Heart left ventricle (tissue), 16 donors: ENCODE measurements at places on chromosomes 2 and 18. TPM values are rescaled to one million over a fixed set of nuclear protein-coding genes. Genes with fewer than 3 reads are reported as not detected.

DNA sequence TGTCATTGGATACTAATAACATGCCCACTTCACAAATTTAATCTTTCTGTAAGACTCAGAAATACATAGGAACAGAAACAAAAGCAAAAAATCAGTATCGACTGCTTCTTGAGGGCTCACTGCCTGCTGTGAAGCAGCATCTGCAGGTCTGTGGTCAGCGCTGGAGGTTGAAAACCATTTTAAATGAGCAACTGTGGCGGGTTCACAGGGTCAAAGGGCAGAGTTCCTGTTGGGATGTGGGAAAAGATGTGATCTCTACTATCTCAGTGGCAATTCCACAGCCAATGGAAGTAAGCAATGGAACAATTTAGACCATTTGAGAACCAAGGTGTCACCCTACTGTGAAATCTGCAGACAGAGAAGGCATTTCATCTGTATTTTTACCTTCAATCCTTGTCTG, 468.3 kb downstream of the PARD3B start:
- no peak for DNase-seq
- no peak overlapping the region for H3K4me3 ChIP-seq
- no peaks in the 10 kb centered on the region for H3K4me1 ChIP-seq
- H3K36me3 ChIP-seq: no peaks in the 10 kb centered on the region
- no peak overlapping the region for H3K27ac ChIP-seq

GRCh38 chr2:38152913-38153312, 77.0 kb upstream of the CYP1B1 start:
- no peak overlapping the region for H3K27ac ChIP-seq
- no peaks in the 10 kb centered on the region for H3K36me3 ChIP-seq
- peaks cover 3% of the 10 kb centered on the region for H3K4me1 ChIP-seq
- DNase-seq: no peak
- H3K4me3 ChIP-seq: no peak overlapping the region

DNA sequence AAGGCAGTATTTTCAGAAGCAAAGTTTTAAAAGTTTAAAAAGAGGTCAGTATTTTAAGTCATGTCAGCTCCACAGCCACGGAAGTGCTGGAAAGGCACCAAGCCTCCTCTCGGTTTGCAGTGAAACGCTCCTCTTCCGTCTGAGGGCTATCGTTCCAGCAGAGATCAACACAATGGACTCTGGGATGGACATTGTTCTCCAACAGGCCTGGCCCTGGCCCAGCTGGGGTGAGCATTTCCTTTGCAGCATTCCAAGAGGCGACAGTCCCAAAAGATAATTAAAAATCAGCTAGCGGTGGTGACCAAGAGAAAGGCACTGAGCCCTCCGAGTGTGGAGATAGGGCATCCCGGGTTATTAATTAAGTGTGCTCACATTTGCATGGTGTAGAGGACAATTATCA, 95.9 kb upstream of the LCLAT1 start:
- peak overlapping the region; percentile 4 for H3K4me3 ChIP-seq
- H3K27me3 ChIP-seq: no peaks in the 10 kb centered on the region
- H3K4me1 ChIP-seq: peaks cover 52% of the 10 kb centered on the region
- H3K27ac ChIP-seq: peak overlapping the region; percentile 84

GRCh38 chr2:122326471-122326870, 571.0 kb downstream of the TSN start:
- no peaks in the 10 kb centered on the region for H3K4me1 ChIP-seq
- no peaks in the 10 kb centered on the region for H3K36me3 ChIP-seq
- H3K4me3 ChIP-seq: no peak overlapping the region
- no peak for DNase-seq
- no peak overlapping the region for H3K27ac ChIP-seq

Gene RNF144A
- 27.2 TPM for total RNA-seq

Gene CHRND
- total RNA-seq: not detected

DNA sequence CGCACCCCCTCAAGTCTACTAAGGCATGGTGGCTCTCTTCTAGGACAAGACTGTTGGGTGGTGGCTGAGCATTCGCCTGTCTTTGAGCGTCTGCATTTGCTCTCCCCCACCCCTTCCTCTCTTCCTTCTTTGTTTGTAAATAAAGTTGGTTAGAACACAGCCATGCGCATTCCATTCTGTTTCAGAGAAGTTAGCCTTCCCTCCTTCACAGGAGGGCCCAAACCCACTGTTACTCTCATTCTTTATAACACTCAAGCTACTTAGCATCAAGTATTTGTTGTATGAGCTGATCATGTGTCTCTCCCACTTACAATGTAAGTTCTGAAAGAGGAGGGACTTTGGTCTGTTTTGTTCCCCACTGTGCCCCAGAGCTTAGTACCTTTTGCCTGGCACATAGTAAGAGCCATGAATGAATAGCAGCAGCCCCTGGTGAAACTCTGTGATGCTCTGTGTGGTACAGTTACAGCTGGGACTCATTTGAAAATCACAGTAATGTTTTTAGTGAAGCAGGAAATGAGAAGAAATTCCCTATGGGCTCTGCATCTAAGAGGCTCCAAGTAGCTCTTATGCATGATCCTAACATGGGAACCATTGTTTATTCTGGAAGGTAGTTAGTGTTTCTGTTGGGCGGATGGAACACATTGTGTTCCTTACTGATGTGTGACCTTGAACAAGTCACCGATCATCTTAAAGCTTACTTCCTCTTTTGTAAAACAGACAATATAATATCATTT, 7.7 kb downstream of the MGAT5 start:
- peak overlapping the region; percentile 79 for H3K27ac ChIP-seq
- no peak for DNase-seq
- no peaks in the 10 kb centered on the region for H3K27me3 ChIP-seq
- no peak overlapping the region for H3K4me3 ChIP-seq
- H3K4me1 ChIP-seq: peaks cover 74% of the 10 kb centered on the region

Gene EFR3B
- total RNA-seq: 7.7 TPM

Gene SLC38A11
- total RNA-seq: 0.51 TPM

Gene ACADL
- total RNA-seq: 2.8 TPM

- no peak overlapping the region for H3K4me3 ChIP-seq
- no peaks in the 10 kb centered on the region for H3K4me1 ChIP-seq
- no peaks in the 10 kb centered on the region for H3K27me3 ChIP-seq
- no peak overlapping the region for H3K27ac ChIP-seq
- no peaks in the 10 kb centered on the region for H3K36me3 ChIP-seq
Observed at GRCh38 chr2:192885569-192886160, 690.9 kb upstream of the TMEFF2 start.

- H3K27ac ChIP-seq: peak overlapping the region; percentile 90
- no peak for DNase-seq
- H3K27me3 ChIP-seq: no peaks in the 10 kb centered on the region
- peaks cover 69% of the 10 kb centered on the region for H3K36me3 ChIP-seq
- H3K4me1 ChIP-seq: peaks cover 92% of the 10 kb centered on the region
Observed at GRCh38 chr2:54638774-54639187, 84.7 kb upstream of the EML6 start.

- no peaks in the 10 kb centered on the region for H3K4me1 ChIP-seq
- no peak for DNase-seq
Observed at GRCh38 chr18:60554967-60555366, 182.4 kb upstream of the MC4R start.

- H3K4me1 ChIP-seq: no peaks in the 10 kb centered on the region
- no peak for DNase-seq
- H3K27me3 ChIP-seq: no peaks in the 10 kb centered on the region
Observed at GRCh38 chr2:146147448-146148012, 1627.6 kb upstream of the ZEB2 start.

DNA sequence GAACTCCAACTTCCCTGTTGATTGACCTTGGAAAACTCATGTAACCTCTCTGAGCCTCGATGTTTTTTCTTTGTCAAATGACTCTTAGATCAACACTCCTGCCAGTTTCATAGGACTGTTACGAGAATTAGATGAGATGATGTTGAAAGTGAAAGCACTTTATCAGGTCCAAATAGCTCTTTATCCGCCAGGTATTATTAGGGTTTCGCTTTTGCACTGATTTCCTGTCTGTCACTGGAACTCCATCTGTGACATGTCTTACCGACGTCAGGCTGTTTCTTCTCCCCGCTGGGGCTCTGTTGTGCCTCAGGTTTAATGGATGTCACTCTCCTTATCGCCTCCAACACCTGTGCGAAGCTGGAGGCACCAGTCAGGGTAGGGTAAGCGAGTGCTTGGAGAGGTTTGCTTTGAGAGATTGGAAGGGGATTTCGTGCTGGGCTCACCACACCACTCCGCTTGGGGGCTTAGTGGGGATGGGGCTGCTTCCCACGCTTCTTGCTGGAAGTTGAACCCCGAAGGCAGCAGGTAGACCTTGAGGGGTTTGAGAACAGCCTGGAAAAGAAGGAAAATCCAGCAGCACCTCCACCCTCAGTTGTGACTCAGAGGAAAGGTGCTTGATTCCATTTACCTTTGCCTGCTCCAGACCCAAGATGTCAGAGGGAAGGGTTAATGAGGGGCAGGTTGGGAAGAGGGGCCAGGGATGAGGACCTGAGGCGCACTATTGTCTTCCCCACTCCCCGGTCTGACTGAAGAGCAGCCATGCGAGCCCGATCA, 4.3 kb downstream of the GAD1 start:
- no peak for DNase-seq
- peaks cover 70% of the 10 kb centered on the region for H3K4me1 ChIP-seq
- no peaks in the 10 kb centered on the region for H3K36me3 ChIP-seq
- peak overlapping the region; percentile 33 for H3K4me3 ChIP-seq
- H3K27ac ChIP-seq: no peak overlapping the region

- no peak overlapping the region for H3K4me3 ChIP-seq
- H3K27ac ChIP-seq: no peak overlapping the region
- no peaks in the 10 kb centered on the region for H3K27me3 ChIP-seq
- H3K36me3 ChIP-seq: no peaks in the 10 kb centered on the region
- DNase-seq: no peak
Observed at GRCh38 chr2:198004921-198005829, 200.8 kb downstream of the PLCL1 start.

GRCh38 chr2:215793747-215794595, 219.4 kb downstream of the MREG start:
- H3K4me1 ChIP-seq: no peaks in the 10 kb centered on the region
- DNase-seq: peak; percentile 26
- no peaks in the 10 kb centered on the region for H3K36me3 ChIP-seq
- no peak overlapping the region for H3K4me3 ChIP-seq
- H3K27ac ChIP-seq: peak overlapping the region; percentile 4

GRCh38 chr2:138838851-138839620, 58.8 kb upstream of the NXPH2 start:
- no peaks in the 10 kb centered on the region for H3K4me1 ChIP-seq
- no peak overlapping the region for H3K4me3 ChIP-seq
- no peak overlapping the region for H3K27ac ChIP-seq
- H3K27me3 ChIP-seq: no peaks in the 10 kb centered on the region
- DNase-seq: no peak
- H3K36me3 ChIP-seq: no peaks in the 10 kb centered on the region

GRCh38 chr18:78906066-78906465, 73.6 kb upstream of the SALL3 start:
- H3K4me1 ChIP-seq: no peaks in the 10 kb centered on the region
- peaks cover 8% of the 10 kb centered on the region for H3K27me3 ChIP-seq
- no peak overlapping the region for H3K27ac ChIP-seq

Gene KCNG3
- not detected for total RNA-seq

DNA sequence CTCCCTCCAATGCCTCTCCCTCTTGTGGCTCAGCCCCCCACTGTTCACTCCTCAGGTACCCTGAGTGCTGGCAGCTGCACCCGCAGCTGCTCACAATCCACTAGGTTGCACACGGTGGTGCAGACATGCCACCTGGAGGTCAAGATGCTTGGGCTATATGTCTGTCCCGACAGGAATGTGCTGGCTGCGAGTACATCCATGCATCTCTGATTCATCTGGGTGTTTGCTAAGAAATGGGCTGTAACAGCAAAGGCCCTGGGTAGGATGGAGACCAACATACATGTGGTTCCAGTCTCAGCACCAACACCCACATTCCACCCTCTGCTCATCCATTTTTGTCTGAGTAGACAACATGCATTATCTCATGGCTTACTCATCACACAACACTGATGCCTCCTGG, 31.3 kb downstream of the ANKMY1 start:
- no peaks in the 10 kb centered on the region for H3K27me3 ChIP-seq
- no peak overlapping the region for H3K27ac ChIP-seq
- H3K36me3 ChIP-seq: peaks cover 6% of the 10 kb centered on the region
- H3K4me3 ChIP-seq: no peak overlapping the region

DNA sequence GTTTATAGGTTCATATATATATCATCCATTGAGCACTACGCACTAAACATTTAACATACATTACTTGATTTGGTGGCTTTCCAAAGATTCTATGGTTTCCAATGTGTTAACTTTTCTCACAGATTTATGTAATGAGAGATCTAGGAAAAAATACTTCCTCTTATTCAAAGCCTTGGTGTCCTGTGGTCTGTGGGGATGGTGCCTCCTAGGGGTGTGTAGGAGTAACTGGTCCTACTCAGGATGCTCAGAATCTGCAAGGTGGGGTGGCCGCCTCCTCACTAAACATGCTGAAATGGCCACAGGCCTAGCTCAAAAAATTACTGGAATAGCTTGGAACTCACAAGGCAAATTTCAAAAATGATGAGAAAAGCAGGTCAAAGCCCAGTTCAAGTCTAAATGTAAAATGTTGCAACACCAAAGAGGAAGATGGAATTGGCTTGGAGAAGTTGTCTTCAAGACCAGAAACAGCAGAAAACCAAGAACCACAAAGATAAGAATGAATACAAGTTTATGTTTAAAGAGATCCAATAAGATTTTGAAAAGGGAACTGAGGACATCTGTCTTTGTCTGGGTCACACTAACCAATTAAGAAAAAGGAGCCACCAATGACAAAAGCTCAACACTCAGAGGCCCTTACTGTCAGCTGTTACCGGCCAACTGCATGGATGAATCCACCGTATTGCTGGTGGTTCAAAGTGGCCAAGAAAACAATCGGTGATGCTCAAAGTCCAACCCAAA, 11.5 kb downstream of the GPR55 start:
- DNase-seq: peak; percentile 25
- H3K27ac ChIP-seq: no peak overlapping the region
- no peak overlapping the region for H3K4me3 ChIP-seq

- no peaks in the 10 kb centered on the region for H3K4me1 ChIP-seq
- DNase-seq: no peak
- no peaks in the 10 kb centered on the region for H3K36me3 ChIP-seq
- no peak overlapping the region for H3K4me3 ChIP-seq
- no peaks in the 10 kb centered on the region for H3K27me3 ChIP-seq
Observed at GRCh38 chr2:226963528-226963927, 127.7 kb downstream of the RHBDD1 start.

- no peaks in the 10 kb centered on the region for H3K4me1 ChIP-seq
- no peak overlapping the region for H3K27ac ChIP-seq
- no peaks in the 10 kb centered on the region for H3K27me3 ChIP-seq
- no peak for DNase-seq
- no peak overlapping the region for H3K4me3 ChIP-seq
Observed at GRCh38 chr2:204315236-204315662, 230.0 kb upstream of the PARD3B start.

GRCh38 chr2:137924019-137924418, 40.3 kb upstream of the HNMT start:
- DNase-seq: no peak
- no peak overlapping the region for H3K27ac ChIP-seq
- H3K36me3 ChIP-seq: no peaks in the 10 kb centered on the region
- H3K4me1 ChIP-seq: no peaks in the 10 kb centered on the region
- no peaks in the 10 kb centered on the region for H3K27me3 ChIP-seq
- no peak overlapping the region for H3K4me3 ChIP-seq

- H3K27ac ChIP-seq: peak overlapping the region; percentile 32
- peak; percentile 29 for DNase-seq
- peaks cover 22% of the 10 kb centered on the region for H3K4me1 ChIP-seq
- no peak overlapping the region for H3K4me3 ChIP-seq
- H3K36me3 ChIP-seq: no peaks in the 10 kb centered on the region
Observed at GRCh38 chr2:178870703-178871102, 63.5 kb upstream of the TTN start.
